ENCODE measurements at places on chromosomes 5 and 9.

DNA sequence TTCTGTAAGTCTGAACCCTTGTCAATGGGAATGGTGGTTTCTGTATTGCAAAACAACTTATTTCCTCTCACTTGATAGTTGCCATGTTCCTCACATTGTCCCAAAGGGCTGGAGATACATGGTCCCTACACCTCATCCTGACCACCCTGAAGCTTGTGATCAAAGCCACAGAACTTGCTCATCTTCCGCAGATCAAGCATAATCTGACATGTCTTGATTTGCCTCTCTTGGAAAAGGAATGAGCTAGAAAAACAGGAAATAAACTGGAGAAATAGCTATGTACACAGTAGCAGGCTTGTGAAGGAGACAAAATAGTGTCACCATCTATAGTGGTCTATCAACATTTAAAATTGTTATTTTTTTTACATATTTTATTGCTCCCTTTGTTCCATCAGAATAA is 871.9 kb upstream of the C9orf72 start:
- no peak for DNase-seq

DNA sequence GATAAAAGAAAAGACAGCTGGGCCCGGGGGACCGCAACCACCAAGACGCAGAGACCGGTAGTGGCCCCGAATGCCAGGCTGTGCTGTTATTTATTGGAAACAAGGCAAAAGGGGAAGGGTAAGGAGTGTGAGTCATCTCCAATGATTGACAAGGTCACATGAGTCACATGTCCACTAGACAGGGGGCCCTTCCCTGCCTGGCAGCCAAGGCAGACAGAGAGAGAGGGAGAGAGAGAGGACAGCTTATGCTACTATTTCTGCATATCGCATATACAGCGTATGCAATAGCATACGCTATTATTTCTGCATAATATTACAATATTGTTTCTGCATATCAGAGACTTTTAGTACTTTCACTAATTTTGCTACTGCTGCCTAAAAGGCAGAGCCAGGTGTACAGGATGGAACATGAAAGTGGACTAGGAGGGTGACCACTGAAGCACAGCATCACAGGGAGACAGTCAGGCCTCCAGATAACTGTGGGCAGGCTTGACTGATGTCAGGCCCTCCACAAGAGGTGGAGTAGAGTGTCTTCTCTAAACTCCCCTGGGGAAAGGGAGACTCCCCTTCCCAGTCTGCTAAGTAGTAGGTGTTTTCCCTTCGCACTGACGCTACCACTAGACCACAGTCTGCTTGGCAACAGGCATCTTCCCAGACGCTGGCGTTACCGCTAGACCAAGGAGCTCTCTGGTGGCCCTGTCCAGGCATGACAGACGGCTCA is 50.3 kb downstream of the RFX3 start:
- no peak for DNase-seq

DNA sequence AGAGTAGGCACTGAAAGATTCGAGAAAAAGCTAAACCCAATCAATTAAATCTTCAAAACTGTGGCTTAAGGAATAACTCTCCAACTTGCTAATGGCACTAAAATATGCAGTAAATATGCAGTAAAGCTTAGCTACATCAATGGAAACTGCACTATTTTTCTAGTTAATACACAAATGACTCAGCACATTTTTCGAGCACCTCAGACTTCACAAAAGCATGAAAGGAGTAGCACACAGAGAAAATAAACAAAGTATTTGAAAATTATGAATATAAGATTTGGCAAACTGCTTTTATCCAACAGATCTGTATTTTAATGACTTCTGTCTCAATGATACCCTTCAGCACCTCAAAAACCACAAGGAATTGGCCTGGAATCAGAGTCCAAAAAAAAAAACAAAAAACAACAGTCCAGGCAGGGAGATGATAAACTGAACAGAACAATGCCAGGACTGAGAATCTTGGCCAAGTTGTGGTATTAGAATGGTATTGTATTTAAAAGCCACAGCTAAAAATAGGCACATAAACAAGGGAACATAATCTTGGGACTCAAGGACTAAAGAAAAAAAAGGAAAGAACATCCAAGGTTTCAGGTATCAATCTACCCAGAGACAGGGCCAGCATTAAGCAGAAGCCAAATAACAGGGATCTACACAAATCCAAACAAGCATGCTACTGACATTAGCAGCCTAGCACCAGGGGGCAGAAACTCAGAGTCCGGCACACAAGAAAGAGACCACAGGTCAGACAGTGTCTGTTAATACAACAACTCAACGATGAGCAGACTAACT is 21.4 kb downstream of the TMEM245 start:
- no peak for DNase-seq

- DNase-seq = no peak
Observed at GRCh38 chr9:113888976-113889375, 12.9 kb downstream of the ZNF618 start.

- DNase-seq = no peak
Observed at GRCh38 chr9:132494857-132495256, 84.8 kb downstream of the CFAP77 start.

DNA sequence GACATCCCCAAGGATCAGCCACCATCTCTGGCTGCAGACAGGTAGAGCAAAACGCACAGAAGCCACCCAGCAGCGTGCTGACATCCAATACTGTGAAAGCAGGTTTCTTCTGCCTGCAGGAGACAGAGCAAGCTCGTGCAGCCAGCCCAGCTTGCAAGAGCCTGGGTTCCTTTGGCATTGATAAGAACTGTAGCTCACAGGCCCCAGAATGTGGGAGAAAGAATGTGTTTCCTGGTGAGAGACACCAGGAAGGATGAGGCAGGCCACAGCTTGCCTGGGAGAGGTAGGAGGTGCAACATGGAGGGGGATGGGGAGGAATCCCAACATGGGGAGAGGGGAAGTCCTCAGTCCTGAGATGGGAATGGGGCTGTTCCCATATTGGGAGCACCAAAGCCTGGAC is 34.0 kb upstream of the ARAP3 start:
- DNase-seq = peak; percentile 57
